Stimulated activated CD4-positive, alpha-beta T cell treated with anti-CD3 and anti-CD28 coated beads, Interleukin-4, amount 100 ng/mL, for 4 hours (primary cell): ENCODE measurements at places on chromosomes 4 and X.

DNA sequence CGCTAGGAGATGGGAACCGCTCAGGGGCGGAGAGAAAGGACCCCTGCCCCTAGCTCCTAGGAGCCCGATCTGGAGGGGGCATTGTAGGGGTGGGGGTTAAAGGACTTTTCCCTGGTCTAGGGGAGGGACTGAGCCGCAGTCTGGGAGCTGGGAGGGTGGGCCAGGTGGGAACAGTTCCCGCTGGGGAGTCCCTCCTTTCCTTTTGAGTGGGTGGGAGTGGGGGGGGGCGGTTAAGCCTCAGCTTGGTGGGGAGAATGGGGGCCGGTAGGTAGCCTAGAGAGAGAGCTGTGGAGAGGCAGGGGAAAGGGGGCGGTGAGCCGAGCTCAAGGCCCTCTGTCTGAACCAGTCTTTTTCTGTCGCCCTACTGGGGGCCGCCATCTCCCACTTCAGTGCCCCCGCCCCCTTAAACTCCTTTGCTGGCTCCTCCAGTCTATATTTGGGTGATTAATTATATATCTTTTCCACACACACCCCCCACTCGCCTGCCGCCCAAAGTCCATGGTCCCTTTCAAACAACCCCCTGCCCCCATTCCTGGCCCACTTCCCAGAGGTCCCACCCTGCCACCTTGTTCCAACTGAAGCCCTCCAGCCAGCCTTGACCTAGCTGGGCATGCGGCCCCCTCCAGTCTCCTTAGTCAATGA, 822 bp downstream of the ZNF275 start:
- no peak for DNase-seq

DNA sequence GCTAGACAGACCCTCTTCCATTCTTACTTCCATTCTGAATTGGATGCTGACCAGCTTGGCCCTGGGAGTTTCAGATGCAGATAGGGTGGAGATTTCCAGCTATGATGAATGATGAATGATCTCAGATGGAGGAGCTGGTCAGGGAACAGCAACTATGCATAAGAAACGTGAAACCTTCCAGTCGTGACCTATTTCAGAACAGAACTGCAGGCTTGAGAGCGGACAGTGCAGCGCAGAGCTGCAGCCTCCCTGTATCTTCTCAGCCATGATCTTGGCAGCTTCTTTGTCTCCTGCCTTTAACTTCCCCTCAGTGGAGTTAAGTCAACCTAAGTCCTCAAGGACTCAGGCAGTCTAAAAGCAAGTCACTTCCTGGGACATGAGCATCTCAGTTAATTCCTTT, 43.3 kb upstream of the HAND2 start:
- DNase-seq: no peak

DNA sequence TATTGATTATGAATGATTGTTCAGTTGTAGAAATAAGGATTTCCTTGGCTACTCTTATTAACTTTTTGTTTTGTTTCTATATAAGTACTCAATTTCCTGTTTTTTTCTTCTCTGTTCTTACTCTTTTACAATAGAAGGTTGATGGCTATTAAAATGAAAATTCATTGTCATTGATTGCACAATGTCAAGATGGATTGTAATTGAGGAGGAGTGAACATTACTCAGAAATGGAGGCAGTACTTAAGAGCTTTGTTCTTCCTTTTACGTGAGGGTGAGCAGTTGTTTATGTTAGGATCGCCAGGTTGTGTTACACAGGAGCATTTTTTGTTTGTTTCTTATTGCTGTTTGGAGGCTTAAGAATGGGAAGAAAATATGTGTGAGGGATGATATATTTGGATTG, 2062.4 kb downstream of the ARAP2 start:
- DNase-seq: no peak

- no peak for DNase-seq
Measured at GRCh38 chr4:42446823-42447222, 49.5 kb downstream of the SHISA3 start.

DNA sequence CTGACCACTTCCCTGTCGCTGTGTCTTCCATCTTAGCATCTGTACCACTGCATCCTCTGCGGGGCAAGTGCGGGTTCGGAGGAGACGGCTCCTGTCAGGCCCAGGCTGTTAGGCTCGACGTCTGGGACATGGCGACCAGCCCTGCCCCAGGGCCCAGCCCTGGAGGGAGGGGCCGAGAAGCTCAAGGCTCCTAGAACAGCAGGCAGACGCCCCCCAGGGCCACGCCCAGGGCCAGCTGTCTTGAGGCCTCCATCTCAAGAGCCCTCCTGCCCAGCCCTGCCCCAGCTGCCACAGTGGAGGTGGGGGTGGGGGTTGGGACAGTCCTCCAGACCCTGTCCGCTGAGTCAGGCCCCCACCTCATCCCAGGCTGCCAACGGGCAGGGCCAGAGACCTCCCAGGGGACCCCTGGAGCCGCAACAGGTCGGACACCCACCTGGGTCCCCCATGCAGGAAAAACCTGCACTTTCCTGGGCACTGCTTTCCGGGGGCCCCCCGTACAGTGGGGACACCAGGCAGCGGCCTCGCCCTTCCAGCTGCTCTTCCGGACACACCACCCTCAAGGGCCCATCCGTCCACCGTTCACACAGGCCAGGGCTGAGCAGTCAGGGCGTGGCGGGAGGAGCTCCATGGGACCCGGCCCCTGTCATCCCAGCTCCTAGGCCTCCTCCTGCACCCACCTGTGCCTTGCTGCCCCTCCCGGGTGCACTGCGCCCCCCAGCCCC, 83.1 kb downstream of the FAM53A start:
- DNase-seq: no peak

GRCh38 chr4:48722509-48723446, 57.3 kb downstream of the FRYL start:
- DNase-seq: no peak

GRCh38 chrX:28638775-28639174, 51.5 kb downstream of the IL1RAPL1 start:
- DNase-seq: no peak

- no peak for DNase-seq
Measured at GRCh38 chr4:54065282-54066087, 1.1 kb upstream of the CHIC2 start.

DNA sequence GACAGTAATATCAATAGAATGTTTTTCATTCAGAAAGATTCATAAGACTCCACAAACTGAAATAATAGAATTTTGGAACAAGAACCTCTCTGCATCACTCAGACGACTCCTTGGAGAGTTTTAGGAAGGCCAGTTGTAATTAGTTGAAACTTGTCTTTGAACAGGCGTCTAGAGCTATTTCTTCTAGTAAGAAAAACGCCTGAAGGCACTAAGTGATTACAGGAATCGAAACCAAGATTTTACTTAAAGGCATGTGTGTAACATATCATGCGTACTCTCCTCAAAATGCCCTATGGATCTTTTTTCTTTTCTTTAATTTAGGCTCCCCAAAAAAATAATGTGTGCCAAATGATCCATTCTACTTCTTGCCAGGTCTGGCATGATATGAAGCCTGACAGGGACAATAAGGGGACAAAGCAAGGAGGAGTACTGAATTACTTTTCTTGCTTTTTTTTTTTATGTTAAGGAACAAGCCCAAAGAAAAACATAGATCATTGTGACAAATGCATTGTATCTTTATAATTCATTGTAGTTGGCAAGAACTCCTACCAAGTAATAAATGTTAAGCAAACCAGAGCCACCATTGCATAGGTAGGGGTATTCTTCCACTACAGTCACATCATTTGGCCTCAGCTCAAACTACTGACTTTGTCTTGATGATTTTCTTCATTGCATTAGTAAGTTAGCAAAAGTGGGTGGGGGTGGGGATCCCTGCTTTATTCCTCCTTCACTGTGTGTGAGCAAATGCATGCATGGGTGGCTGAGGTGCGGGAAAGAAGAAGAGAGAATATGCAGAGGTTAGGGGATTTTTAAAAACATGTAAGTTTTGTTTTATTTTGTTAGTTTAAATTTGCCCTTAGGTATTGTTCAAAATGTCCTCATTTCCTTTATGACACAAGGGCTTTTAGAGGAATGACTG, 79.9 kb upstream of the ATOH1 start:
- no peak for DNase-seq

DNA sequence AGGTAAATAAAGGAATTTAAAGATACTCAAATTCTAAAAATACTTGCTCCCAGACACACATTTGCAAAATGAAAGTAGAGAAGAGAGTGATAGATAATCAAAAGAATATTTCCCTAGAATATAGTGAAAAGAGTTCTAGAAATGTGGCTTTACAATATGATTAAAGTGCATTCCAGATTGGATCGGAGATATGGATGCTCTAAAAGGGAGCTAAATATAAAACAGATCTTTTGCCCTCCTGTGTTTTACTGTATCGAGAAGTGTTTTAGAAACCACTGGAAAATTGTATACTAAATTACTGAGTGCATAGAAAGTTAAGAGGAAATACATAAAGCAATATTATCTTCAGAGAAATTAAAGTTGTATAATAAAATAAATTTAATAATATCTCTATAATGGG, 1392.0 kb downstream of the TECRL start:
- DNase-seq: no peak

DNA sequence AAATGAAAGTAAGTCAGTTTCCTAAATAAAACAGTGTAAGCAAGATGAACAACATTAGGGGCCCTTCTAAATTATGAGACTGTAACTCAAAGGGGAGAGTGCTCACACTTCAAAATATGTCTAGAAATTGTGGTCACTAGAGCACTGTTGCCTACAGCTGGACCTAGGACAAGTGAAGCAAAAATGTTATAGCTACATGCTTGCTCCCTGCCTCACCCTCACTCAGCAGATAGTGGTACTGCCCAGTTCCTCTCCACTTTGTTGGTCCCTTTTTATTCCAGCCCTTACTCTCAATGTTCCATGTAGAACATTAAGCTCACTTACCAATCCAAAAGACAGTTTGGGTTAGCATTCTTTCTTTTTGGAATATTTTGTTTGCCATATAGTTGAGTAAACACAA, 147.3 kb downstream of the GRIA3 start:
- no peak for DNase-seq

- no peak for DNase-seq
Measured at GRCh38 chr4:88109123-88109881, 49.1 kb downstream of the ABCG2 start.

- no peak for DNase-seq
Measured at GRCh38 chr4:40409835-40410234, 74.7 kb downstream of the CHRNA9 start.

DNA sequence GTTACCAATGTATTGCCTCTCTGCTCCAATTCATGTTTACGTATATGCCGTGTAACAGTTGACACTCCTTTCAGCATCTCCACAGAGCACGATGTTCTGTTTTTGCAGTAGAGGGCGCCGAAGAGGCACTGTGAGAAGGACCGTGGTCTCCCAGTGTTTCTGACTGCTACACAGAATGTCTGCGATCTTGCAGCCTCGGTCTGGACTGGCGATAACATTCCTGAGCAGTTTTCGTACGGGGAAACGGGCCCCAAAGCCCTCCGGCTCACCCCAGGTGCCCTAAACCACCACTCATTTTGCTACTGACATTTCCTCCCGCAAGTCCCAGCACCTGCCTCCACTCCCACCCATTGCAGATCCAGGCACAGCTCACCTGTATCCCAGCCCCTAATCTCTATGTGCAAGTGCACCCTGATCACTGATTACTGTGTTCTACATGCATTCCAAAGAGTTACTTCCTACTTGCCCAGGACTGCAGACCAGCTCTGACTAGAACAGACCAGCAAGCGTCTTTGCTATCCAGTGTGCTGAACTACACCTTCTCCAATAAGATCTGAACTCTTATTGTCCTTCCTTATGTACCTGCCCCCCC, 12.4 kb upstream of the NFXL1 start:
- DNase-seq: peak; percentile 30

GRCh38 chr4:90254357-90254756, 127.2 kb downstream of the CCSER1 start:
- no peak for DNase-seq

- DNase-seq: peak; percentile 56
Measured at GRCh38 chrX:119692191-119693039, 553 bp downstream of the SEPTIN6 start.

GRCh38 chrX:47960406-47960805, 43.4 kb downstream of the ZNF182 start:
- DNase-seq: no peak

DNA sequence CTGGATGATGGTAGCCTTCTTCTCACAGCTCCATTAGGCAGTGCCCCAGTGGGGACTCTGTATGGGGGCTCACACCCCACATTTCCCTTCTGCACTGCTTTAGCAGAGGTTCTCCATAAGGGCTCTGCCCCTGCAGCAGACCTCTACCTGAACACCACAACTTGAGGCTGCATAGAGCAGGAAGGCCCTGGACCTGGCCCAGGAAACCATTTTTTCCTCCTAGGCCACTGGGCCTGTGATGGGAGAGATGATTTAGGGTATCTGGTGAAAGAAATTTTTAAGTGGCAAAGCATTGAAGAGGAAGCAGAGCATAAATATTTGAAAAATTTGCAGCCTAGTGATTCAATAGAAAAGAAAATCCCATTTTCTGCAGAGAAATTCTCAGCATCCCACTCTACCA, 17.3 kb downstream of the F8A3 start:
- DNase-seq: no peak

- no peak for DNase-seq
Measured at GRCh38 chr4:81682492-81682891, 210.8 kb upstream of the RASGEF1B start.

DNA sequence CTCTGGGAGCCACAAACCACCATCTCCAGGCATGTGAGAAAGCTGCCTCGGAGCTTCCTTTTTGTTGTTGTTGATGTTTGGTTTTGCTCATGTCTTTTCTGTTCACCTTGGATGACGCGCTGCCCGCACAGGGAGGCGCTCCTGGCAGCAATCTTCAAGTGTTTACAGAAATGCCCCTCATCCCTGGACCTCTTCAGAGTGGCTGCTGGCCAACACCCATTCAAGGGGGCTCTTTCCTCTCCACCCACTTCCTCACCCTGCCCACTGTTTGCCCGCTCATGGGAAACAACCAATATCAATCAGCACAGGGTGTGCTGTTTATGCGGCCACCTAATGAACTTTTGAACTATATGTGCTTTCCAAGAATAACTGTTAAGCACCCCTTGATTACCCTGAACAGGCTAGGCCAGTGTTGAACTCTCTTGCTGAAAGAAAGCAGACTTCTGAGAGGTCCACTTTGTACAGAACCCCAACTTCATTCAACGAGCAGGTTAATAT, 355.1 kb upstream of the CLNK start:
- DNase-seq: no peak

- DNase-seq: no peak
Measured at GRCh38 chr4:127210893-127211649, 421.7 kb upstream of the INTU start.

- DNase-seq: no peak
Measured at GRCh38 chr4:22522206-22522605, 6.3 kb upstream of the ADGRA3 start.

DNA sequence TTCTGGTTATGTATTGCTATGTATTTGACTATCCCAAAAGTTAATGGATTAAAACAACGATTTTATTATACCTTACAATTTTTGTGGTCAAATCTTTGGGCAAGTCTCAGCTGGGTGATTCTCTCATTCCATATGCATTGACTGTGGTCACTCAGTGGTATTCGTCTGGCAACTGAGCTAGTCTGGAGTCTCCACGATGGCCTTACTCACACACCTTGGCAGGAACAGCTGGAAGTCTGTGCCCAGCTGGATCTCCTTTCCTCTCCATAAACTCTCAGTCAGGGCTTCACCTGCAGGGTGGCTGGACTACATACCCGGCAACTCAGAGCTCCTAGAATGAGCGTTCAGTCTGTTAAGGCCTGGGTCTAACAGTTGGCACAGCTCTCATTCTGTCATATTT, 141.1 kb upstream of the WDFY3 start:
- DNase-seq: no peak
